Caki2 (cell line): ENCODE measurements at places on chromosomes 7 and 10. TPM values are rescaled to one million over a fixed set of nuclear protein-coding genes. Genes with fewer than 3 reads are reported as not detected.

DNA sequence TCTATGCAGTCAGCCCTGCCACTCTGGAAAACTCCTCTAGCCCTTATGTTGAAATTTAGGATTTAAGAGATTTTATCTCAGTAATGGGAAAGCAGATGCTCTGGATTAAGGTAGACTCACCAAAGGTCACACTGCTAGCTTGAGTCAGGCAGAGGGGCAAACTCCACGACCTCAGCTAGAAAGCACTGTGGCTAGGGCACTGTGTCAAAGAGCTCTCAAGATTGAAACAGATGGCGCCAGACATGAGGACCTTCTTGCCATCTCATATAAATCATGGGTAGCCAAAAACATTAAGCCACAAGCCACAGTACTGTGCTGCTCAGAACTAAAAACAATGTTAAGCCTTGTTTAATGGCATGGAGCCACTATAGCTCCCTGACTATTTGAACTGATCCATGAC is 188.7 kb downstream of the DNAJC1 start:
- no peak for DNase-seq

GRCh38 chr10:123222832-123223231 is 68.6 kb downstream of the BUB3 start:
- no peak for DNase-seq

DNA sequence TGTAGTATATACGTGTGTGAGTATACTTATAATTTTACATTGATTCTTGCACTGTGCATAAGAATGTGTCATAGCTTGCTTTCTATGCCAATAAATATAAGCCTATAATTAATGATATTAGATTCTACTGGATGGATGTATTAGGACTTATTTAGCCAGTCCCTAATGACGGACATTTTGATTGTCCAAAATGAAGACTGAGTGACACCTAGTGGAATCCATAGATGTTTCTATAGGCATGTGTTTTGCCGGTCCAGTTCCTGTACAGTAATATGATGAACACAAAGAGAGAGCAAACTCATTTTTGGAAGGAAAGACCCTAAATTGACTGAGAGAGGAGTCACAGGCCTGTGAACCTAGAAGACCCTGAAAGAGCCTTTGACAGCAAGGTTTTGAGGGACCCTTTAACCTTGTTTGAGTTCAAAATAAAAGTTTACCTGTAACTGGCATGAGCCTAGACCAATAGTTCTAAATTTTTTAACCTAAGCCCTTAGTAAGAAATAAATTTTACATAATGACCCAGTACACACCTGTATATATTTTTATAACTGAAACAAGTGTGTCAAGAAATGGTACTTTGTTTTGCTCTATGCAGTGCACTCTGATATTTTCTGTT is 42.4 kb upstream of the AGBL3 start:
- DNase-seq: peak; percentile 34

- no peak for DNase-seq
Measured at GRCh38 chr7:92075455-92076158, 58.7 kb downstream of the CYP51A1 start.

DNA sequence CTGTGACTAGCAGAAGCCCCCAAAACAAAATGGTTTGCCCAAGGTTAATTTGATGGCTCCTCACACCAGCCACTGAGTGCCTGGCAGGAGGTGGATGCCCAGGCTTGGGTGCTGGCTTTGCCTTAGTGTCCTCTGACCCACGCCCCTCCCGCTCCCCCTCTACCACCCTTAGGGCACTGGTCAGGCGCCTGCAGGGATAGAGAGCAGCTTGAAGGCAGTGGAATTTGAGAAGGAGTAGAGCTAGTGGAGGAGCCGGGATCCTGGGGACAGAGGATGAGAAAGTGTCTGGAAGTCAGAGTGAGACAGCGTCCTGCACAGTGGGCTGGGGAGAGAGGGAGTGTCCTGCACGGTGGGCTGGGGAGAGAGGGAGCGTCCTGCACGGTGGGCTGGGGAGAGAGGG is 139.4 kb downstream of the DNAJB6 start:
- no peak for DNase-seq

DNA sequence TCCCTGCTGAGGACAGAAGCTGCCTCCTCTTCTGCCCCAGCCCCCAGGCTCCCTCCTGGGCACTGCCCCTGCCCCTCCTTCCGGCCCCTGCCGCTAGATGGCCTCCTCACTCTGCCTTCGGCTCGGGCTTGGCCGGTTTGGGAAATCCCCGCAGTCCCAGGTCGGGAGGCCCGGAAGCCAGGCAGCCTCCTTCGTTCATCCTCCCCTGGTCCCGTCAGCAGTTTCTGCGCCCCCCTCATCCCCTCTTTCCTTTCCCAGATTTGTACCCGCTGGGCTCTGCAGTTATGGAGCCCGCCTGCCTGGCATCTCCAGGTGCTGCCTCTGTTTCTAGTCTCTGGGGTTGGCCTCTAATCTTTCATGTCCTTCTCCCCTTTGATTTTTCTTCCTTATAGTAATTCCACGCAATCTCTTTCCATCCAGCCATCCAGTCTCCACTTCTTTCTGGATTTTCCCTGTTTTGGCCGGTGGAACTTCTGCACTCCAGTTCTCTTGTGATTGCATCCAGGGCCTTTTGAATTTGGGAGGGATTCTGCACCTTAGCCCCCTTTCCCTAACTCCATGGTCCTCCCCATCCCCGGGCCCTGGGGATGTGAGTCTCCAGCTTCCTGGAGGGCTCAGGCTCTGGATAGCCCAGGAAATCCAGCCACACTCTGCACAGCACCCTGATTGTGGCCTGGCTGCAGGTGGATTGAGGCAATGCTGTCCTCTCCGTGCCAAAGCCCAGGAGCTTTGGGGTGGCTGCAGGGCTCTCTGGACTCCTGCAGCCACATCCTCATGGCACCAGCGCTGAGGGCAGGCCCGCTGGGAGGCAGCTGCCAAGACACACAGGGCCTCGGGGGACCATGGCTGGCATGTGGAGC is 3.3 kb upstream of the SHH start:
- peak; percentile 59 for DNase-seq

The CNTNAP2 gene
- total RNA-seq: not detected in 2 replicates

The GGCT gene
- 62.6 and 71.6 TPM in 2 replicates for total RNA-seq

The CPEB3 gene
- total RNA-seq: 0.09 and 0.20 TPM in 2 replicates
